Stomach (tissue), 19 donors: ENCODE measurements at places on chromosomes 5 and 9. TPM values are rescaled to one million over a fixed set of nuclear protein-coding genes. Genes with fewer than 3 reads are reported as not detected.

The C8G gene
- total RNA-seq, result not detected

The PLAC8L1 gene
- total RNA-seq, result not detected

The FOXI1 gene
- not detected for total RNA-seq

GRCh38 chr9:130030651-130031127 lies 12.3 kb downstream of the FNBP1 start:
- no peak for DNase-seq

DNA sequence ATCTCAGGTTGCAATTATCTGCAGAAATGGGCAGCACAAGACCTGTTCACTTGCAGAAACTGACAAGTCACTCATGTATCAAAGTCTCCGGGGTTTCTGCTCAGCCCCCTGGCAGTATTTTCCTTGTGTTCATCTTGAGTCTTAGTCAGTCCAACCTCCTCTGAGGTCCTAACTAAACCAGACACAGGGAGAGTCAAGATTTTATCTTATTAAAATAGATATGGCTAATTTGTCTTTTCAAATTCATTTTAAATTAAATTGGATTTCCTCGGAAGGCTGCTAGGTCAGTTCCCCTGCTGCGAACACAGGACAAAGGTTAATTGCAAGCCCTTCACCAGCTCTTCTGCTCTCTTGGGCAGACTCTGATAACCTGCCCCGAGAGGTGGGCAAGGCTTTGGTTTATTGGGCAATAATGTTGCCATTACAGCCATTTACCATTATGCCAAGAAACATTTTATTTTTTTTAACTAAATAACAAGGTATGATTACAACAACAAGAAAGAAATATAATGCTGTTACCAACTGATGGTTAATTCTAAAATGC lies 103.5 kb downstream of the MAPKAP1 start:
- no peak for DNase-seq
